Stimulated activated naive CD4-positive, alpha-beta T cell treated with Interleukin-2 at 50 U/mL for 16 hours (primary cell): ENCODE measurements at places on chromosomes 5 and 9.
A peak's percentile ranks its signal among the peaks of the same experiment; 100 is the strongest.

DNA sequence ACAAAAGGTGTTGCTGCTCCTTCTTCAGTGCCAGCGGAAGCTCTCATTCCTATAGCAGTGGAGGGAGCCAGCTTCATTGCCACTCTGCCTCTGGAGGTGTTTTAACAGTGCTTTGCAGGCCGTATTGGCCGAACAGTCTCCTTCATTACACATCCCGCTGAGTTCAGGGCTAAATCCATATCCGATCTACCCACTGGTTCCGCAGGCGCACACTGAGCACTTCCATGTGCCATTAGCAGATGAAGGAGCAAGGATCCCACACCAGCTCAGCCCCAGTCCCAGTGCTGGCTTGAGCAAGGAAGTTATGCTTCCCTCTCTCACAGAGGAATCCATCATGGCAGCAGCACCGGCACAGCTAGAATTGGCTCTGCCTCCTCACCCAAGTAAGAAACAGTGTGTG, 121.2 kb upstream of the IRX2 start:
- DNase-seq, result no peak

DNA sequence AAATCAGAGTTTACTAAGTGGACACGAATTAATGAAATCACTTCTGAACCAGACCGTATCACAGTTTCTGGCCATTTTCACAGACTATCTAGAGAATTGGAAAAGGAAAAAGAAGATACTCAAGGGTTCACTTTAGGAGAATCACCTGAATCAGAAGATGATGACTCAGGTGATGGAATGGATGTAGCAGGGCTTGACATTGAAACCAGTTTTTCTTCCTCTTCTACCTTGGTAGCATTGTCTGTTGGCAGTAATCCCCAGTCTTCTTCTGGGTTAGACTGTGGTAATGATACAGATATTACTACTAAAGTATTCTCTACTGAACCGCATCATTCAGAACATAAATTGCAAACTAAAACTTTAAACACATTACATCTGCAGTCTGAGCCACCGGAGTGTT, 38.5 kb downstream of the ICE1 start:
- DNase-seq, result no peak

- no peak for DNase-seq
Measured at GRCh38 chr5:1314564-1314982, 19.7 kb upstream of the TERT start.

DNA sequence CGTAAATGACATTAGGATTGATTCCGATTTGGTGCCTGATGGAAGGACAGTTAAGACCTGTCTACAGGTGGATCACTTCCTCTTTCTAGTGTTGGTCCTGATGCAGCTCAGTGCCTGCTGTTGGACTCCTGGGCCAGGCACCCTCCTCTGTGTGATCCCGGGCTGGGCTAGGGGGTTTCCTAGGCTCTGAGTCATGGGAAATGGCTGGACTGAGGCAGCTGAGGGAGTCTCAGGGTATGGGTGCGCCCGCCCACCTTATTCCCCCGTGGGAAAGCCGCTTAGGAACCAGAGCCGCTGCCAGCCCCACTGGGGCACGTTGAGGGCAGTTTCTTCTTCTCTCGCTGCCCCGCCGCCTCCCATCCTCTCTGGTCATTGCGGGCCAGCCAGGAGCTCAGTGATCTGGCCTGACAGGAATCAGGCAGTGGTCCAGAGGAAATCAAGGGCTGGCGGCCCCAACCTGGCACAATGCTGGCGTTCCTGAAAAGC, 12.9 kb downstream of the TCF7 start:
- peak; percentile 47 for DNase-seq

DNA sequence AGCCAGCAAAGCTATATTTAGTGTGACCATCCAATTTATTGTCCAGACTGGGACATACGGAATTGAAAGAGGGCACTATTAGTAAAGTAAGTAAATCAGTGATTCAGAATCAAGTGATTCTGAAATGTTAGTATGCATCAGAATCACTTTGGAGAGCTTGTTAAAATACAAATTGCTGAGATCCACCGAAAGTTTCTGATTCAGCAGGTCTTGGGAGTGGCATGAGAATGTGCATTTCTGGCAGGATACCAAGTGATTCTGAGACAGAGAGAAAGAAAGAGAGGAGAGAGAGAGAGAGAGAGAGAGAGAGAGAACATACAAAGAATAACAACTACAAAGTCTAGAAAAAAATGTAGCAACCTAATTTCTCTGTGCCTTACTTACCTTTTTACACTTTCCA, 65.4 kb upstream of the ASTN2 start:
- no peak for DNase-seq

DNA sequence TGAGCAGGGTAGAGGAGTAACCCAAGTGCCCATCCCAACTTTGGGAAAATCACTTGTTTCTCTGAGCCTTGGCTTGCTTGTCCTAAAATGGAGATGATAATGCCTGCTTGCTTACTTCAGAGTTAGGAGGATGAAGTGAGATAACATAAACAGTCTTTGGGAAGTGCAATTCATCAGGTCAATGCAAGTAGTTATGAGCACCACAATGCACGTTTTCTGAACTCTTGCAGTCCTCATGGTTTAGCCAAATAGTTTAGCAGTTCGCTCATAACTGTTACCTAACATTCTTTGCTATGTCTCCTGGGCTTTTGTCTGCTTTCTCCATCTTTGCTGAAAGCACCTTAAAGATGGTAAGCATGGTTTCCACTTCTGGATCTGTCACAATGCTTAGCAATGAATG, 270.0 kb downstream of the ADAMTSL1 start:
- no peak for DNase-seq

DNA sequence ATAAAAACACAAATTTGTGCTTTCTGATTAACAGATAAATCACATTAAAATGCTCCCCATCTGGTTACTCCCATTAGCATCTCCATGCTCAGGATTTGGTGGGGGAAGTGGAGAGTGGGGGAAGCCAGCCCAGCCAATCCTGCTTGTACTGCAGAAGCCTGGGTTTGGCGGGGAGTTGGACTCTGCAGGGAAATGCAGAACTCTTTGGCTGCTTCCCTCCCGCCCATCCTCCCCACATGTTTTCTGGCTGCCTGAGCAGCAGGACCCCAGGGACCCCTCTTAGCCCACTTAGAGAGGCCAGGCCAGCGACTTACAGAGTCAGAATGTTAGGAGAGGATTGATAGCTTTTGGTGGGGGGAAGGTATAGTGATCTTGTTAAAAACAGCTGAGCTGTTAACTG, 59.5 kb upstream of the FOXI1 start:
- DNase-seq, result no peak

DNA sequence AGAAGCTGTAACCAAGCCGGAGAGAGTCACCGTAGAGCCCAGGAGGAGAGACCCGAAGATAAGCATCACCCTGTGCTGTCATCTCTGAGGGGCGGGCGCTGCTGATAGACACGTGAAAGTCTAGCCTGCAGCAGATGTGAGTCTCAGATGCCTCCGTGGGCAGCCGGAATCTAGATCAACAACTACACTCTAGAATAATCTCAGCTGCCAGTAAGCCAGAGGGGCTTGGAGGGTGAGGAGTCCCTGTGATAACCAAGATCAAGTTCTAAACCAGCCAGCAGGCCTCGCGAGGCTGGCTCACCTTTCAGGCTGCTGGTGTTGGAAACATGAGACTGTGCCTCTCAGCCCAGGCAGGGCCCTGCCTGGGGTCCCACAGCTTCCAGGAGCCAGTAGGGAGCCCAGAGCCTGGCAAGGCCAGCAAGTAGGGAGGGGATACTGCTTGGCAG, 54.1 kb downstream of the DAPK1 start:
- DNase-seq, result no peak

GRCh38 chr5:78287833-78288232, 6.7 kb downstream of the AP3B1 start:
- DNase-seq, result no peak

GRCh38 chr5:171743436-171744076, 42.1 kb upstream of the SMIM23 start:
- no peak for DNase-seq

DNA sequence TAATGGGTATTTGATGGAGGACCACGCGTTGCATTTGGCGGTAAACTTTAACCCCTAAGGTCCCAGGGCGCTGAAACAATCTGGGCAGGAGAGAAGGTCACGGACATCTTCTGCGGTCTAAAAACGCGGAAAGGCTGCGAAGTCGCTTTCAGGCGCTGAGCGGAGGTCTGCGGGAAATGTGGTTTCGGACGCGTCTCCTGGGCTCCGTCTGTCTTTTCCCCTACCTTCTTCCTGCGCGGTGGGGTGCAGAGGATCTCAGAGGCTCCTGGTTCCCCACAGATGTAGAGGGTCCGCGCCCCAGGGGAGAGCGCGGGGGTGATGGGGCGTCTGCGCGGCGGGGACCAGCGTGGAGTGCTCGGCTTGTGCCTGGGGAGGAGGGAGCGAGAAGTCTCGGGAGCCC, 58.4 kb downstream of the ZNF510 start:
- no peak for DNase-seq

DNA sequence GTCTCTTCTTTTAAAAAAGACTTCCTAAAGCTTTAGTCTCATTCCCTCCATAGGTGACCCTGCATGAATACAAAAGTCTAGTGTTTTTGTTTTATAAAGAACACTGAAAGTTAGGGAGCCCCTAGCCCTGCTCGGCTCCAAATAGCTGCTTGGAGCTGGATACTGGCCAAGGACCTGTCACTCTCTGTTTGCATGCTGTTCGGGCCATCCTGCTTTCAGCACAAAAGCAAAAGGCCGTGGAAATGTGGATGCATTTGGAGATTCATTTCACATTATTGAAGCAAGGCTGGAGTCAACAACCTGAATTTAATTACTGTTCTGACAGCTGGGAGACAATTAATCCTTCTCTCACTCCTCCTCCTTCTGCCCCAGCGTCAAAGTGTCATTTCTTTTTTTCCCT, 151.7 kb upstream of the NMUR2 start:
- DNase-seq, result no peak

DNA sequence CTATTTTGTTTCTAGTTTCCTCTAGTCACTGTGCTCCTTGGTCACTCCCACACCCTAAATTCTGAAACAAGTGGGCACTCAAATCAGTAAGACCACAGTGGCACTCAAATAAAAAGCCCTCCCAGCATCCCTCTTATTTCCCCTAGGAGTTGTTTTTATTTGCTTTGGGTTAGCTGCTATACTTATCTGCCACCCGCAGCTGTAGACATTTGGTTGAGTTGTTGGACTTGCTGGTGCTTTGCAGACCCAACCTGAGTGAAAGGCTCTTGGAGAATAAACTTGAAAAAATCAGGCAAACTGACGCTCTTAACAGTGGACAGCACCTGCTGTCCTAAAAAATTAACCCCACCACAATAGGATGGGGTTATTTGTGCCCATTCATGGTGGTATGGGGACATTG, 203.0 kb downstream of the SPATA31A6 start:
- DNase-seq, result no peak

DNA sequence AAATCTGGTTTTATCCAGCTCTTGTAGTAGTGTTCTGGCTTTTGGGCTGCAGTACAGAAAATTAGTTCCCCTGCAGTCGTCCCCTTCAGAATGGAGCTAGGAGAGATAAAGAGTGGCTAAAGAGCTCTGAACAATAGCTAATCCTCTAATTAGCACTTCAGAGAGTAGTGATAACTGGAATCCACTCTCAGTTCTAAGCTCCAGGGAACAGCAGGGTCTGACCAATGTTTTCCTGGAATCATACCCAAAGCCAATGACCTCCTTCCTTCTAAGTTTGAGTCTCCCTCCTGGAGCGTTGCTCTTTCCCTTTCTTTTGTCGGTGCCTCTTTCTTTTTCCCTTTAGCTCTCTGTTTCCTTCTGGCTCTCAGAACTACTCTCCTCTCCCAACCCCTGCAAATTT, 47.4 kb downstream of the MFAP3 start:
- DNase-seq, result no peak

DNA sequence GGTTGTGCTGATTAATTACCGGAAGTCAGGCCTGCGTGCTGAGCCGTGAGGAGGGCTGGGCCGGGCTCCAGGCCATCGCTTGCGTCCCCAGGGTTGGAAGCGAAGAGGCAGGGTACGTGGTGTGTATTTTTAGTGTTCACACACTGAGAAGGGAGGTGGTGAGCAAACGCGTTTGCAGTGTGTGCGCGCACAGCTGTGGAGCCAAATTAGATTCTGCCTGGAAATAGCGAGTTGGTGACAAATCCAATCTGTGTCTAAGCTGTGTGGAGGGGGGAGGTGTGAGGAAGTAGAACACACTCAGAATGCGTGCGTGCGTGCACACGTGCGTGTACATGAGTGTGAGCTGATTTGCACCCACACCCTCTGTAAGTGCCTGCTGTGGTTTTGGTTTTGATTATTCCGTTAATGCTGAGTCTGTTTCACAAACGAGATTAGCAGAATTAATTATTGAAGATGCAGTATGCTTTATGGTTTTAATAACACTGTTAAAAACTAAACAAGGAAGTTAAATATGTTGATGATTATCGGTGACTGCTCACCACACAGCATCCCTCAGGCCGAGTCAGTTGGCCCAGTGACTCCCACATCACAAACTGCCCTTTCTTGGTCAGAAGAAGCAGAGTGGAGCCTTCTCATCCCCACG, 111.8 kb upstream of the FCN2 start:
- no peak for DNase-seq

DNA sequence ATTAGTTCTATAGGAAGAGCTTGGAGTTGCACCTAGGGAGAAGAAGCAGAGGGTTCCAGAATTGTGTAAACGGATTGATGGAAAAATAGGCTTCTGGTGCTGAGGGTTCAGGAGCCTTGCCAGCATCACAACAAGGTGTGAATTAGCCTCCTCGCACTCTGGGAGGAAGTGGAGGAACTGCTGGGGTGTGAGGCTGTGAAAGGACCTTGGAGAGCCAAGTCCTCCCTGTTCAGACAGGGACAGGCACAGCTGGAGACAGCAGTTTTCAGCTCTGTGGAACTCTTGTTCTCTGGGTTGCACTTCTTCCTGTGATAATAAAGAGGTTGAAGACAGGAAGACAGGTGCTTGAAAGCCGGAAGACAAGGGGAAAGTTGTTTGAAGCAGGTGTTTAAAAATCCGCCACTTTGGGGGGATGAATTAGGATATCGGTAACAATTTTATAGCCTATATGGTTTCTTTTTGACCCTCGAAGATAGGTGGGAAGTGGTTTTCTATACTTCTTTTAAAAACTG, 22.6 kb downstream of the DAPK1 start:
- no peak for DNase-seq

- no peak for DNase-seq
Measured at GRCh38 chr5:133873449-133873848, 95.0 kb downstream of the C5orf15 start.

- no peak for DNase-seq
Measured at GRCh38 chr5:168570490-168571328, 8.5 kb downstream of the PANK3 start.

DNA sequence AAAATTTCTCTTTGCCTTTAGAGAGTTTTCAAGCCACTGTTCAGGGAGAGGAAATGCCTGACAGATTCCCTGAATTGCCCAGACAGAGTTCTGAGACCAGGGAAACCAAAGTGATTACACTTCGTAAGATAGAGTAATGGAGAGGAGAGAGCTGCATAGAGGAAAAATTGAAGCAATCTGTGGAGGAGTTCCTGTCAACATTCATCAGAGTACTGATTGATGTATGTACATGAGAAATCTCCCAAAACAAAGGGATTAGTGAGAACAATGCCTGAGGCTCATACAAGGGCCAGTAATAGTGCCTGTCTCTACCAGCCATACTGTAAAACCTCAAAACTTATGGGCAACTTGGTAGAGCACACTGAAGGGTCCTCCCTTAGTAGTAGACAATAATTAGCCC, 79.0 kb upstream of the TRIM32 start:
- DNase-seq, result no peak

- no peak for DNase-seq
Measured at GRCh38 chr5:179301376-179301775, 43.9 kb downstream of the ADAMTS2 start.
